ENCODE measurements at places on chromosomes 6 and 20.
A peak's percentile ranks its signal among the peaks of the same experiment; 100 is the strongest.

- no peak for DNase-seq
Observed at GRCh38 chr6:155807243-155807642, 351.6 kb upstream of the NOX3 start.

DNA sequence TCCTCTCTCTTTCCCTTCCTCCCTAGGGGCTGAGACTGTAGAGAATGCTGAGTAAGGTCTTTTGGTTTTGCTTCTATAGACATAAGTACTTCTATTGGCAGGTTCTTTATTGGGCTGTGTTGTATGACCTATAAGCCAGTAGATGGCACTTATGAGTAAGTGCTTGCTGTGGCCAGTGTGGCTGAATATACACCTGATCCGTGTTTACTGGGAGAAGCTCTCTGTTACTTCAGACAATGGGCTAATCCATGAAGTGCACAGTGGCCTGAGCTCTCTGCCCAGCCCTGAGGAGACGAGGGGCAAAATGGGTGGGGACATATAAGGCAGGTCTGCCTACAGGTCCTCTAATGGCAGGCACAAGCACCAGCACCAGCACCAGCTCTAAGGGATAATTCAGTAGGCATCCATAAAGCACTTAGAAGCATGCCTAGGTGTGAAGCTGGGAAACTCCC is 610.3 kb downstream of the RNF144B start:
- DNase-seq = no peak

- no peak for DNase-seq
Observed at GRCh38 chr6:33192105-33192646, at the start of gene COL11A2. TSS of gene COL11A2 (minus strand) at chr6:33192467. CDS start at chr6:33192240, 227 bp downstream.

DNA sequence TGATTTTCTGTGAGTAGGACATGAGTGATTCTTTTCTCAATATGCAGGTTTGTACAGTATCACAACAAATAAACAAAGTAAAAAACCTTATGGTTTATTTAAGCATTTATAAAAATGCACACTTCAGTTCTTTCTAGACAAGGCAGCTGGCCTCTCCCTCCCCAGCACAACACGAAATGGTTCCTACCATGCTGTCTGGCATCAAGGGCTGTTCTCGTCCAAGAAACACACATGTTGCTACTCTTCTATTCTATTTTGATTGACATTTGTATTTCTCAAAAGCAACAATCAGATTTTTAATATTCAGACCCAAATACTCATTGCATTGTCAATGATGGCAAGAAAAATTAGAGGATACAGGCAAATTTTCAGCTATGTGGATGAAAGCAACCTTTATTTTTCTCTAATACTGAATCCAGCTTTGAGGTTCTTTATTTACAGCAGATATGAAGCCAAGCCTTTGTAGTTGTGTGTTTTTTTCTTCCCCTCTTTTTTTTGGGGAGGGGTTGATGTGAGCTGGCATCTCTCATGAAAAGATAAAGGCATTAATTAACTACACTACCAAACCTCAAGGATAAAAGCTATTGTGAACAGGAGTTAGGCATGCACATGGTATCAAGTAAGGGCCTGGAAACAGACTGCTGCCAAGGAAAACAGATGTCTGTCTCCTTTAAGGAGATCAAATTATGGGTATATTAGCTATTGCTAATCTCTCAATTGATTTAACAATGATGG is 96.4 kb upstream of the PREP start:
- no peak for DNase-seq

DNA sequence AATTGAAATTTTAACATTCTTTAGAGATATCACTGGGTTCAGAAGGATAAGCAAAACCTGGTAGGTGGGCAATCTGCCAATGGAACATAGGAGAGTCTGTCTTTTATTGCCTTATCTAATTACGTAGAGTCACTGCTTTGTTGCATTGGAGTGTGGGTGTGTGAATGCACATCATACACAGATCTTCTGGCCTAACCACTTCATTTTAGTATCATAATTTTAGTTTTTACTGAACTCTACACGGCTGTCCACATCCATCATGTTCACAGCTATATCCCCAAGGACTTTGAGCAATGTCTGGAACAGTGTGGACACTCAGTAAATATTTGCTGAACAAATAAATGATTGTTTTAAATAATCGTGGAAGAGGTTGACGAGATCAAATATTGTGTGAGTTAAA is 104.6 kb upstream of the AKIRIN2 start:
- no peak for DNase-seq

DNA sequence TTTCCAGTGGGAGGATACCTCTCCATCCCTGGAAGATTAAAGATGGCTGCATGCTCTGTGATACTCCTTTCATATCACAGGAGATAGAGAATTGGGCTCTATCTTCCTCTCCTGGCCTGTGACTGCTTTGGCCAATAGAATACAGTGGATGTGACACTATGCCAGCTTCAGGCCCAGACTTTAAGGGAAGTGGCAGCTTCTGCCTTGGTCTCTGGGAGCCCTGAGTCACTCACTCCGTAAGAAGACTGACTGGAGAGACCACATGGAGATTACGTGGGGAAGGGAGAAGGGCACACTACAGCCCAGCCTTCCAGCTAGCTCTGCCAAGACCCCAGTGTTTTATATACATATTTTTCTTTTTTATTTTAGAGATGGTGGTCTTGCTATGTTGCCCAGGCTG is 10.4 kb upstream of the MMP9 start:
- DNase-seq = no peak

GRCh38 chr6:115612796-115613479 is 447.8 kb downstream of the FRK start:
- DNase-seq = no peak

DNA sequence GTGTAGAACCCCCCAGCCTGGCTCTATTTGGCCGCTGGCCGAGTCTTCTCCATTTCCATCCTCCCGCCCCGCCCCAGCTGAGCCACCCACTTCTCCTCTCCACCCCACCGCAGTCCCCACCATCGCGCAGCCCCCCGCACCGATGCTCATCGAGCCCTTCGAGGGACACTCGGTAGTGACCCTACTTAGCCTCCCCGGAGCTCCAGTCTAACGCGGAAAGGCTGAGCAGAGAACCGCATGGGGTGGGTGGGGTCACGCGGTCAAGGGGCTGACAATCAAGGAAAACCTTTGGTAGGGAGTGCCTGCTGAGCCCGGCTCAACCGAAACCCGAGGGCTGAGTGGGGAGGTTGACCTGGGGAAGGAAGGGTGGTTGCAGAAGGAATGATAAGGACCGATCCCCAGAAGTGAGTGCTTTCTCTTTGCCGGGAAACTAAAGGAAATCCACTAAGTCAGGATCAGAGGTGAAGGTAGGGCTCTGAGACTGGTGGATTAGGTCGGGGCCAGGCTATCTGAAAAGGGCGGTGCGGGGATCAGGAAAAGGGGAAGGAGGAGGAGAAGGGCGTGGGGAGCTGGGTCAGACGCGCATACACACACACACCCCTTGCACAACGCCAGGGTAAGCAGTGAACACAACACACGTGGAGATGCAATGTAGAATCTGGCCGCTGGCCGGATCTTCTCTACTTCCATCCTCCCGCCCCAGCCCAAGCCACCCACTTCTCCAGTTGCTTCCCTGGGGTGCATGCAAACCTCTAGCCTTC is 49.8 kb downstream of the CPXM1 start:
- no peak for DNase-seq

DNA sequence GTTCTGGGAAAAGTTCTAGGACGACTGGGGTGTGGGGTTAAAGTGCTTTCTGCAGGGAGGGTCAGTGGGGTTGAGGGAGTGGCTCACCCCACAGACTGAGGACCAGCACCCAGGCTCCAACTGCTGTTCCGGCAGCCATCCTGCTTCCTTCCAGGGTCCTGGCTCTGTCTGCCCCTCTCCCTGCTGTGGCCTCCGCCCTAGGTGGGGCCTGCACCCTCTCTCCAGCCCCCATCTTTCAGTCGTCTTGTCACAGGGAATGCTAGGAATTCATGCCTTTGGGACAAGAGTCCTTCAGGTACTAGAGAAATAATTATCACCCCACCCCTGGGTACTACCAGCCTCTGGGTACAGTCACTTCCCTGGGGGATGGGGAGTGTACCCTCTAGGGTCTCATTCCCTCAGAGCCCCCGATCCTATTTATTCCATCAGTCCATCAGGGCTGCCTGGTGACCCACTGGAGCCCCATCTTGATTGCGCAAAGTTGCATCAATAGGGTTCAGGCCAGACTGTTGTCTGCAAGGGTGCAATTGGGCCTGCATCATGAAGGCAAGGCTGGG is at the start of gene AGER:
AGER (minus strand) TSS at position 170 of the 557 bp plus-strand sequence; CDS start at position 139, 31 bp downstream.
- DNase-seq = no peak

GRCh38 chr20:63552481-63553249 is 1.3 kb upstream of the FNDC11 start:
- no peak for DNase-seq

- no peak for DNase-seq
Observed at GRCh38 chr6:33638556-33638955, 17.4 kb downstream of the ITPR3 start.

GRCh38 chr20:46132705-46133120 is 14.6 kb downstream of the CD40 start:
- DNase-seq = peak; percentile 38

GRCh38 chr6:33779290-33779689 is 9.6 kb downstream of the LEMD2 start:
- DNase-seq = no peak

DNA sequence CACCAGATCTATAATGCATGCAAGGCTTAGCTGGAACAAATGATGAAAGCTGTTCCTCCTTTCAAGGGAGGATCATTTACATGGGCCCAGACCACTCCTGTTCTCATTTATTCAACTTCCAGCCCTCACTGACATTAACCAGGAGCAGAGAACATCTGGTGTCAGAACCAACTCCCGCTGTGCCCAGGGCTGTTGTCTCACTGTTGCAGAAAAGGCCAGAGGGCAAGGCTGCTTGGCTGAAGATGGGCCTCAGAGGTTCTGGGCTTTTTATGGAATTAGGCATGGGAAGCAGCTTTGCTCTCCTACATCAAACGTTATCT is 164.2 kb downstream of the GMPR start:
- no peak for DNase-seq

DNA sequence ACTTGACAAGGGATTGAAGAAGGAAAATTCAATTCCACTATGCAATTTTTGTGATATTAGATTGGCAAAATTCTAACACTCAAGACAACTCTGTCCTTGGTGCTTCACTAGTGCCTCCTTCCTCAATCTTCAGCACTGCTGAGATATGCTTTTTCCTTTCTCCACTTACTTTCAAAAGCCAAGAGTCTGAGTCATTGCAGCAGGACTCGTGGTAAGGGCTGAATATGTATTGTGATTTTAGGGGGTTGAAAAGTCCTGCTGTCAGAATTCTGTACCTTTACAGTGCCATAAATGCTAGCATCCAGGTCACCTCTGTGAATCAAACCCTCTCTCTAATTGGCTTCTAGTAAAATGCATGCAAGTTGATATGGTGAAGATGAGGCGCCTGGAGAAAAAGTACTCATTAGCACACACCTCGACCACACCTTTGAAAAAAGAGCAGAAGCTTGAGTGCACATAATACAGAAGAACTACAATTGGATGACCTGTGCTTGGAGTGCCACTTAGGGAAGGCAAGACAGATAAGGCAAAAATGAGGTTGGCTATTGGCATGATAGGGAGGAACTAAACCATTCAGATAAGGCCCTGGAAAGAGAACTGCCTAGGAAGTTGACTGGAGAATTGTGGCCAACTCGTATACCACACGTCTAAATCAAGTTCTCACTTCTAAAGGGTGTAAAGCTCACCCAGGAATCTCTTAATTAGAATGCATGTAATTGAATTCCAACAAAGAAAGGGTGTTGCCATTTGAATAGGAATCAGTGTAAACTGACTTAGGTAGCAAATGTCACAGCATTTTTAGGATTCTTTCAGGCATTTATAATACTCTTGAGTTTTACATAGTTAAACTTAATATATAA is 43.6 kb upstream of the FAM83B start:
- DNase-seq = no peak

GRCh38 chr20:38805958-38806854 is 709 bp downstream of the PPP1R16B start:
- DNase-seq = no peak

- no peak for DNase-seq
Observed at GRCh38 chr6:142820338-142821051, 124.5 kb downstream of the HIVEP2 start.

- DNase-seq = no peak
Observed at GRCh38 chr6:90425161-90425641, 128.6 kb upstream of the BACH2 start.

- no peak for DNase-seq
Observed at GRCh38 chr6:155881826-155882526, 426.3 kb upstream of the NOX3 start.

DNA sequence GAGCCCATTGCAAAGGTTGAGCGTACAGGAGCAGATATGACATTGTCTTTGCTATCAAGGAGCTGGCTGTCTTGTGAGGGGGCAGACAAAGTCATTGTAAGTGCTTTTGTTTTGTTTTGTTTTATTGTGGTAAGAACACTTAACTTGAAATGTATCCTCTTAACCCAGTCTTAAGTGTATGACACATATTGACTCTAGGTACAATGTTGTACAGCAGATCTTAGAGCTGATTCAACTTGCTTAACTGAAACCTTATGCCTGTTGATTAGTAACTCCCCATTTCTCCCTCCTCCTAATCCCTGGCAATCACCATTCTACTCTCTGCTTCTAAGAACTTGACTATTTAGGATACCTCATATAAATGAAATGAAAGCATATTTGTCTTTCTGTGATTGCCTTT is 429.0 kb downstream of the BMP2 start:
- no peak for DNase-seq

GRCh38 chr20:40251284-40251932 is 437.6 kb downstream of the MAFB start:
- DNase-seq = no peak
